ENCODE measurements at places on chromosomes 13 and 19.

GRCh38 chr13:21413013-21413412 is 46.1 kb downstream of the ZDHHC20 start:
- DNase-seq: no peak

DNA sequence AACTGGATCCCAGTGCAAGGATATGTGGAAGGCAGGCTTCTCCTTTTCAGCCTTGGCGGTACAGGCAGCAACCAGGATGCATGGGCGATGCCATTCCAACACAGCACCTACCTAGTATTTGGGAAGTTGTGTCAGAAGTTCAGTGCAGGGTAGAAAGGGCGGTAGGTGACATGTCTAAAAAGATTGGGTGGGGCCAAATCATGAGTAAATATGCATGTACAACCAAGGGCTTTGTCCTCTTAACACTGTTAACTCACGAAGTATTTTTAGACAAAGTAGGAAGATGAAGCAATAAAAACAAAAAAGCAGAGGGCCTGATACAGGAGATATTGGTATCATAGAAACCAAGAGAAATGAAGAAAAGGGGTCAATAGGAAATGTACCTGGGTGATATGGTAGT is 392.1 kb downstream of the MYO16 start:
- DNase-seq: no peak

DNA sequence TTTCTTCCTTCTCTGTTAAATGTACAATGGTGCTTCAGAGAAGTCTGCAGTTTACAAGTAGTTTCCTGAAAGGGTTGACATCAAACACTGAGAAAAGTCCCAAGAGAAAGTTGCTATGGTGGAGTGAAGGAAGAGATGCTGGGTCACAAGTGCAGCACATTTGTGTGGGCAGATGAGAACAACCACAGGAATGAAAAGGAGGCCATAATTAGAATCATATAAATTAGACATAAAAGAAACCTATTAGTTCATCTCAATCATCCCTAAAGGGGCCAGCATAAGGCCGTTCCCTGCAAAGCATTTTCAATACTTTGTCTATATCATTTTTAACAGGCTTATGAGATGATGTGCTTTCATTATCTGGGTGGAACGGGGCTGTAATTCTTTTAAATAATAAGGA is 359.2 kb downstream of the IRS2 start:
- DNase-seq: no peak

GRCh38 chr13:111123221-111123620 is 8.1 kb downstream of the ARHGEF7 start:
- DNase-seq: no peak

- no peak for DNase-seq
These were observed 2.4 kb downstream of the TCF3 start for GRCh38 chr19:1649706-1650649.

Measured in SK-N-MC (cell line).